IMR-90 (cell line): ENCODE measurements at places on chromosomes 3 and 15. TPM values are rescaled to one million over a fixed set of nuclear protein-coding genes. Genes with fewer than 3 reads are reported as not detected.

DNA sequence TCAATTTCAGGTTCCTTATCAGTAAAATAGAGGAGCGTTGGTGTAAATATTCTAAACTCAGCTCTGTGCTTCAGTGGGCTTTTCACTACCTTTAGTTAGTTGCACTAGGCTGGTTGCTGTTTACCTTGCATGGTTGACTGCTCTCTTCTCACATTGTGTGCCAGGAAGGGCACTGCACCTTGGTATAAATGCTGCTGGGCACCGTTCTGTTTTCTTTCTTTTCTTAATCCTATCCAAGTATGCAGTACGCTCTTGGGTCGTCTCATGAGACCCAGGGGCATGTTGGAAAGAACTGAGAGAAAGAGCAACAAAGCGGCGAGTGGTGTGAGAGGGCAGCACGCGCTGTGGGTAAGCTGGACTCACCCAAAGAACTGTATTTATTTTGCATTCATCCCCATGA is 22.4 kb downstream of the KCNMB2 start:
- H3K27ac ChIP-seq = no peak overlapping the region
- H3K27me3 ChIP-seq = no peaks in the 10 kb centered on the region
- no peaks in the 10 kb centered on the region for H3K4me1 ChIP-seq
- no peak for DNase-seq
- H3K36me3 ChIP-seq = no peaks in the 10 kb centered on the region

- no peaks in the 10 kb centered on the region for H3K36me3 ChIP-seq
- H3K27me3 ChIP-seq = no peaks in the 10 kb centered on the region
- H3K27ac ChIP-seq = no peak overlapping the region
- no peak for DNase-seq
- no peak overlapping the region for H3K4me3 ChIP-seq
- H3K4me1 ChIP-seq = no peaks in the 10 kb centered on the region
Measured at GRCh38 chr3:78022232-78022631, 982.3 kb downstream of the ROBO2 start.

DNA sequence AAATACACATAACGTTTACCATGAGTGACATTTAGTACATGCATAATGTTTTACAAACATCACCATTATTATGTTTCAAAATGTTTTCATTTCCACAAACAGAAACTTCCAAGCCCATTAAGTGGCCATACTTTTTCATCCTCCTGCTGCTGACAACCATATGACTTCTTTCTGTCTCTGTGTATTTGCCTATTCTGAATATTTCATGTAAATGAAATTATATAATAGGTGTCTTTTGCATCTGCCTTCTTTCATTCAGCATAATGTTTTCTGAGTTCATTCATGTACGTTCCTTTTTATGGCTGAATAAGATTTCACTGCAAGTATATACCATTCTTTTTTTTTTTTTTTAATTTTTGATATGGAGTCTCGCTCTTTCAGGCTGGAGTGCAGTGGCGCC is 209.0 kb downstream of the DOCK3 start:
- no peak overlapping the region for H3K4me3 ChIP-seq
- H3K27me3 ChIP-seq = no peaks in the 10 kb centered on the region
- H3K36me3 ChIP-seq = no peaks in the 10 kb centered on the region
- H3K4me1 ChIP-seq = no peaks in the 10 kb centered on the region
- DNase-seq = no peak
- H3K27ac ChIP-seq = no peak overlapping the region

DNA sequence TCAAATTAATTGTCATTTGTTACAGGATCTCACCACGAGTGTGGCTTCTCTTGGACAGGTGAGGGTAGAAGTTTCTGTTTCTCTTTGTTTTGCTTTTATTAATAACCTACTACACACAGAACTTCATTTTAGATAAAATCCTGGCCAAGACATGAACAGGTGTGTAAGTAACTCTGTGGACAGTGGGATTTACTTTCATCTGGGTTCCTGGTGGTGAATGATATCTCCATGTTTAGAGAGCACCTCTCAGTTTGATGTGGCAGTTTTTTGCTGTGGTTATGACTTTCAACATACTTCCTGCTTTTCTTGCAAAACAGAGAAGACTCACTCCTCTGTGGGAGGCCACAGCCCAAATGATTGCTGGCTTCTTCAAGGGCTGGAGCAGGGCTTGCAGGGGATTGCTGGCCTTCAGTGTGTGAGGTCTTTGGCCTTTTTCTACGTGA is 71.1 kb upstream of the XCR1 start:
- H3K4me3 ChIP-seq = no peak overlapping the region
- H3K27ac ChIP-seq = no peak overlapping the region
- peaks cover 6% of the 10 kb centered on the region for H3K4me1 ChIP-seq
- peaks cover 3% of the 10 kb centered on the region; the same call in 1 of the 2 replicates for H3K27me3 ChIP-seq
- no peaks in the 10 kb centered on the region for H3K36me3 ChIP-seq

- peak; percentile 15 for DNase-seq
- no peak overlapping the region for H3K27ac ChIP-seq
- no peaks in the 10 kb centered on the region for H3K27me3 ChIP-seq
- no peak overlapping the region for H3K4me3 ChIP-seq
- no peaks in the 10 kb centered on the region for H3K36me3 ChIP-seq
Measured at GRCh38 chr3:111589303-111590142, 5.6 kb downstream of the ZBED2 start.

- no peaks in the 10 kb centered on the region; the same call in 1 of the 2 replicates for H3K4me1 ChIP-seq
- no peak overlapping the region for H3K4me3 ChIP-seq
- no peaks in the 10 kb centered on the region for H3K36me3 ChIP-seq
- no peaks in the 10 kb centered on the region for H3K27me3 ChIP-seq
- DNase-seq = no peak
Measured at GRCh38 chr3:71294919-71295318, 288.6 kb downstream of the FOXP1 start.

- no peak for DNase-seq
- H3K27ac ChIP-seq = no peak overlapping the region
- H3K27me3 ChIP-seq = no peaks in the 10 kb centered on the region
- no peaks in the 10 kb centered on the region for H3K36me3 ChIP-seq
- H3K4me3 ChIP-seq = no peak overlapping the region
Measured at GRCh38 chr3:59319442-59319841, 269.6 kb upstream of the CFAP20DC start.

DNA sequence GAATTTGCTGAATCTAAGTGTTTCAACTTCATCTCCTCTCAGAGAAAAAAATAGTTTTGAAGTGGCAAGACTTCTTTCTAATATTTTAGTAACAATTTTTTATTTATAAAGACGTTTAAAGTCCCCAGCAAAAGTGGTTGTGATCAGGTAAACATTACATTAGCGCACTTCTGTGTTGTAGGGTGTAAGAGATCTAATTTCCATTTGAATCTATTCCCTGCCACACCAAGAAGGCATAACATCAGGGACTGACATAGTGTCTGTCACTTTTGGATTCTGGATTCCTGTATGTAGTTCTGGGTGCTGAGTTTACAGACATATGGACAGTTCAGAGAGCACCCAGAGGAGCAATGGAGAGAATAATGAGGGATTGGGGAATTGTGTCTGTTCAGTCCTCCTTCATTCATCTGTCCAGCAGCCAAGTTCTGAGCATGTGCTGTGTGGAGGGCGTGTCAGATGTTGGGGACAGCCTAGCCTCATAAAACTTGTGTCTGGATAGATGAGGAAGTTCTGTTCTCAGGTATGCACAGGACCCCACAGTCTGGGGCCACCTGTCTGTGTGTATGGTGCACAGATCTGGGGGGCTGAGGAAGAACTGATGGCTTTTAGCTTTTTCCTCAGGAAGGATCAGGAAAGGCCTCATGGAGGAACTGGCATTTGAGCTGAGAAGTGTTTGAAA is 65.6 kb downstream of the MAP2K5 start:
- H3K27ac ChIP-seq = no peak overlapping the region
- H3K4me3 ChIP-seq = no peak overlapping the region
- DNase-seq = no peak
- no peaks in the 10 kb centered on the region for H3K36me3 ChIP-seq

- 0 out of 2 replicates have a peak, but pooled peaks cover 2% of the 10 kb centered on the region for H3K4me1 ChIP-seq
- no peak overlapping the region for H3K27ac ChIP-seq
- H3K4me3 ChIP-seq = no peak overlapping the region
Measured at GRCh38 chr3:64977308-64978100, 289.7 kb upstream of the ADAMTS9 start.

DNA sequence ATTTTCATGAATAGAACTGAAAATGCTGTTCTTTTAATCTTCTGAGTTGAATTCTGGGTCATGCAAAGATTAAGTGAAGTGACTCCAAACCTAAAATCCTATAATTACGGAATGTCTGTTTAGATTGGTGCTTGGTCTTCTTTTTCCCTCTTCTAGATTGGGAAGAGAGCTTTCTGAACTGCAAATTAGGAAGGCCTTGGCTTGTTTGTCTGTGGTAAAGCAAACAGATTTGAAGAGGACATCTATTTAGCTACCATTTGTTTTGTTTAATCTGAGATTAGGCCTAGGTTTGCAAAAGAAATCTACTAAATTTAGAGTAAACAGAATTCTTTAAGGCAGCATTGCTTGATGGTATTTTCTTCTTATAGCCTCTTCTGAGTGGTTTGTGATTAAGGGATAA is 23.5 kb downstream of the PAQR9 start:
- no peaks in the 10 kb centered on the region for H3K36me3 ChIP-seq
- H3K27me3 ChIP-seq = peaks cover 10% of the 10 kb centered on the region
- H3K27ac ChIP-seq = no peak overlapping the region
- DNase-seq = no peak
- no peaks in the 10 kb centered on the region for H3K4me1 ChIP-seq

GRCh38 chr3:58334013-58334321 is 1.3 kb downstream of the PXK start:
- H3K36me3 ChIP-seq = no peaks in the 10 kb centered on the region
- H3K27me3 ChIP-seq = no peaks in the 10 kb centered on the region
- H3K4me1 ChIP-seq = peaks cover 16% of the 10 kb centered on the region
- peak overlapping the region; percentile 93; the same call in 1 of the 2 replicates for H3K27ac ChIP-seq
- peak overlapping the region; percentile 91 for H3K4me3 ChIP-seq
- DNase-seq = no peak

DNA sequence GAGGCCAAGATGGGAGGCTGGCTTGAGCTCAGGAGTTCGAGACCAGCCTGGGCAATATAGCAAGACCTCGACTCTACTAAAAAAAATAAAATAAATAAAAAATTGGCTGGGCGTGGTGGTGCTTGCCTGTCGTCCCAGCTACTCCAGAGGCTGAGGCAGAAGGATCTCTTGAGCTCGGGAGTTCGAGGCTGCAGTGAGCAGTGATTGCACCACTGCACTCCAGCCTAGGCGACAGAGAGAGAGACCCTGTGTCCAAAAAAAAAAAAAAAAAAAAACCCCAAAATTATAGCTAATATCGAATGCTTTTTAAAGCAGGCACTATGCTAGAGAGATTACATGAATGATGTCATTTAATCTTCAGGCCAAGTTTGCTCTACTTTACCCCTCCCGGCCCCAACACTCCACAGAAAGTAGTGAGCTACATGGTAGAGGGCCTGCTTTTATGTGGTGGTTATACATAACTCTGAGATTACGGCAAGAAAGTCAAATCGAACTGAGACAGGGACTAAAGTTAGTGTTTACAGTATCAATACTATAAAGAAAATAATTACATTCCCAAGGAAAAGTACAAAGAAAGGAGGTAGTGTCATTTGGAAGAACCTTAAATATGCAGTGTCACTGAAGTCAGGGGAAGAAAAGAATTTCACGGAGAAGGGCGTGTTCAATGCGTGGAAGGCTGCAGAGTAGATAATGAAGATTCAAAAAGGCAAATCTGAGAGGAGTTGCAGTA is 1.1 kb downstream of the ADPGK start:
- no peaks in the 10 kb centered on the region for H3K27me3 ChIP-seq
- H3K36me3 ChIP-seq = peaks cover 2% of the 10 kb centered on the region; the same call in 1 of the 2 replicates
- no peak for DNase-seq
- peaks cover 16% of the 10 kb centered on the region for H3K4me1 ChIP-seq

- H3K27ac ChIP-seq = no peak overlapping the region
- 0 out of 2 replicates have a peak, but pooled peaks cover 1% of the 10 kb centered on the region for H3K36me3 ChIP-seq
- no peaks in the 10 kb centered on the region for H3K27me3 ChIP-seq
- H3K4me3 ChIP-seq = no peak overlapping the region
- H3K4me1 ChIP-seq = no peaks in the 10 kb centered on the region
Measured at GRCh38 chr15:85778107-85778776, 16.5 kb downstream of the KLHL25 start.

GRCh38 chr15:57340682-57341259 is 35.5 kb upstream of the CGNL1 start:
- peaks cover 2% of the 10 kb centered on the region; the same call in 1 of the 2 replicates for H3K27me3 ChIP-seq
- peak; percentile 65 for DNase-seq
- H3K4me3 ChIP-seq = no peak overlapping the region
- H3K4me1 ChIP-seq = no peaks in the 10 kb centered on the region
- no peak overlapping the region for H3K27ac ChIP-seq

GRCh38 chr3:4589475-4590097 is 96.4 kb downstream of the ITPR1 start:
- no peaks in the 10 kb centered on the region for H3K36me3 ChIP-seq
- H3K27me3 ChIP-seq = no peaks in the 10 kb centered on the region
- H3K27ac ChIP-seq = no peak overlapping the region
- peaks cover 3% of the 10 kb centered on the region; the same call in 1 of the 2 replicates for H3K4me1 ChIP-seq
- no peak overlapping the region for H3K4me3 ChIP-seq
- no peak for DNase-seq

DNA sequence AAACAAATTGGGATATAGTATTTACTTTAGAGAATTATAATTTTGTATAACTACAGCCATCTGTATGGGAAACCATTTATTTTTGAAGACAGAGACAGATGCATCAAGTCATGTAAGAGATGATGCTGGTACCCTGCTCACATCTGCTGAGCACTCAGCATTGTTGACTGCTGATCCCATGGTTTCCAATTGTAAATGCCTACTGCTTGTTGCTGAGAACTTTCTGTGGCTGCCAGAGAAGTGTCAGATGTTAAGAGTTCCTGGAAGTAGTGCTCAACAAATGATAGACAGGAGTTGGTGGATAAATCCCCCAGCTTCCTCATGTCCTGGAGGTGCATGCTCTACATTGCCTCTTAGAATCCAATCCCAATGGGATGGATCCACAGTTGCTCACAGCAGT is 167.1 kb downstream of the OXSM start:
- no peak overlapping the region for H3K27ac ChIP-seq
- H3K4me3 ChIP-seq = no peak overlapping the region
- no peak for DNase-seq
- no peaks in the 10 kb centered on the region for H3K4me1 ChIP-seq
- no peaks in the 10 kb centered on the region for H3K27me3 ChIP-seq

The SLC28A1 gene
- total RNA-seq = not detected in 2 replicates

The PLS1 gene
- total RNA-seq = 0.90 and 1.7 TPM in 2 replicates

The OR5K2 gene
- total RNA-seq = not detected in 2 replicates

The EPHA6 gene
- not detected in 2 replicates for total RNA-seq

The CLDN11 gene
- total RNA-seq = 245 and 329 TPM in 2 replicates

The CHRNA3 gene
- not detected in 2 replicates for total RNA-seq

The TUSC7 gene
- total RNA-seq = not detected in 2 replicates

The AP3B2 gene
- not detected in 2 replicates for total RNA-seq

The CPEB1 gene
- total RNA-seq = 6.9 and 12.5 TPM in 2 replicates

The CELSR3 gene
- 0.18 and 0.28 TPM in 2 replicates for total RNA-seq

The CISH gene
- total RNA-seq = 0.83 and 0.90 TPM in 2 replicates
